Adipose tissue (tissue), 3 donors: ENCODE measurements at places on chromosomes 3 and 15. TPM values are rescaled to one million over a fixed set of nuclear protein-coding genes. Genes with fewer than 3 reads are reported as not detected.

ADAMTS9 gene
- polyA plus RNA-seq = 8.3 TPM

TICRR gene
- polyA plus RNA-seq = 0.05 TPM

UPK1B gene
- 0.85 TPM for polyA plus RNA-seq

LIPC gene
- 0.40 TPM for polyA plus RNA-seq

GASK1A gene
- 7.8 TPM for polyA plus RNA-seq

CCR3 gene
- polyA plus RNA-seq = 0.04 TPM

SPTSSB gene
- 0.24 TPM for polyA plus RNA-seq

ZNF662 gene
- polyA plus RNA-seq = 3.3 TPM

ARGFX gene
- not detected for polyA plus RNA-seq

ANKRD63 gene
- not detected for polyA plus RNA-seq

LRTM1 gene
- polyA plus RNA-seq = not detected

NANOGP8 gene
- polyA plus RNA-seq = not detected

EPHB1 gene
- 1.0 TPM for polyA plus RNA-seq

FAM81A gene
- polyA plus RNA-seq = 0.45 TPM

SLC22A13 gene
- polyA plus RNA-seq = 0.06 TPM

ABI3BP gene
- polyA plus RNA-seq = 16.4 TPM

LMAN1L gene
- not detected for polyA plus RNA-seq

SRP14 gene
- polyA plus RNA-seq = 133 TPM

SLC22A14 gene
- polyA plus RNA-seq = 0.07 TPM

GRAMD2A gene
- polyA plus RNA-seq = 0.10 TPM

USF3 gene
- polyA plus RNA-seq = 6.0 TPM

ACKR2 gene
- 1.7 TPM for polyA plus RNA-seq

FETUB gene
- polyA plus RNA-seq = not detected

RTP4 gene
- 4.9 TPM for polyA plus RNA-seq

ACP3 gene
- 2.5 TPM for polyA plus RNA-seq

WNT7A gene
- polyA plus RNA-seq = not detected

CLDN11 gene
- 28.2 TPM for polyA plus RNA-seq

CHRM5 gene
- not detected for polyA plus RNA-seq

OR5K2 gene
- not detected for polyA plus RNA-seq

CAND2 gene
- 0.79 TPM for polyA plus RNA-seq

TP63 gene
- 0.22 TPM for polyA plus RNA-seq

RPL22L1 gene
- 171 TPM for polyA plus RNA-seq

TERC gene
- polyA plus RNA-seq = not detected

IQCH gene
- polyA plus RNA-seq = 0.90 TPM

TIMP4 gene
- 109 TPM for polyA plus RNA-seq

RPL4 gene
- polyA plus RNA-seq = 3,642 TPM

EFHB gene
- polyA plus RNA-seq = 0.41 TPM

RUBCN gene
- 8.9 TPM for polyA plus RNA-seq

KIF23 gene
- 0.35 TPM for polyA plus RNA-seq

CHDH gene
- 0.22 TPM for polyA plus RNA-seq

KLF15 gene
- polyA plus RNA-seq = 38.0 TPM

DNAJC17 gene
- 41.5 TPM for polyA plus RNA-seq

P2RY12 gene
- 0.10 TPM for polyA plus RNA-seq

CCDC191 gene
- 0.74 TPM for polyA plus RNA-seq

SHF gene
- 2.9 TPM for polyA plus RNA-seq

RARRES1 gene
- 7.3 TPM for polyA plus RNA-seq

SKOR1 gene
- polyA plus RNA-seq = 0.14 TPM

P3H2 gene
- 1.2 TPM for polyA plus RNA-seq

PML gene
- 10.5 TPM for polyA plus RNA-seq

LRRIQ4 gene
- polyA plus RNA-seq = not detected

PARP3 gene
- 5.0 TPM for polyA plus RNA-seq
